ENCODE measurements at places on chromosomes 7 and 10.

DNA sequence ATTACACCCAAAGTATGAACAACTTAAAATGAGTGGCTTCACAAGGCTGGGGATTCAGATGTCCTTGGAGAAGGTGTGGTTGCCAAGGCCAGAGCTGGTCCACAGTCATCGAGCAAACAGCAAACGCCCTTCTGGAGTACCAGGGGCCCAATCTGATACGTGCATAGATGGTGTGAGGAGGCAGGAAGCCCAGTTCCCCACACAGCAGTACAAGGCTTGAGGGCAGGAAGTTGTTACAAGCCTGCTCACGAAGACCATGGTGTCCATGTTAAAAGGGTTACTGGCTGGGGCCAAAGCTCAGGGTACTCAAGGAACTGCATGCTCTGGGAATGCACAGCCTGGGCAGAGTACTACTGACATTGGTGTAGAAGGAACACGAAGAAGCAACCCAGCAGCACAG is 4.6 kb upstream of the ANKRD26 start:
- DNase-seq = no peak

DNA sequence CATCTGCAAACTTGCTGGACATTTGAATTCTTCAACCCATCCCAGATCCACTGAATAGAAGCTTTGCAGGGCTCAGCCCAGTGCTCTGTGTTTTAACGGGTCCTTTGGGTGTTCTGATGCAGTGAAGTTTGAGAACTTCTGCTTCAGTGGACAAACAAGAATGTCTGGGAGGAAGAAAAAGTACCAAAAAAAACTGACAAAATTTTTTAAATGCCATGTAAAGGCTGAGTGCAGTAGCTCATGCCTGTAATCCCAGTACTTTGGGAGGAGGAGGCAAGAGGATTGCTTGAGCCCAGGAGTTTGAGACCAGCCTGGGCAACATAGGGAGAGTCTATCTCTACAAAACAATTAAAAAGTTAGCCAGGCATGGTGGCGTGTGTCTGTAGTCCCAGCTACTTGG is 51.8 kb upstream of the FRMD4A start:
- no peak for DNase-seq

DNA sequence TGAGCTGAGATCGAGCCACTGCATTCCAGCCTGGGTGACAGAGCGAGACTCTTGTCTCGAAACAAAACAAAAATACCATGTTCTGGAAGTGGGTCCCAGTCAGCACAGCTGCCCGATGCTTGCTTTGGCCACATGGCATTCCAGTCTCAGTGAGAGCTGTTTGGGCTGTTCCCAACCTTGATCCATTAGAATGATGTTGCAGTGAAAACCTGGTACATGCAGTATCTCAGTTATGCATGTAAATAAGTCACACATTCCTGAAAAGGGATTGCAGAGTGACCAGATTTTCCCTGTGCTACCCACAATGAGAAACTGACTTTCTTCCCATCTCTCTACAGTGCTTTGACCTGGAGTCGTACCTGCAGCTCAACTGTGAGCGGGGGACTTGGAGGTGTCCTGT is 15.4 kb downstream of the ZMIZ2 start:
- no peak for DNase-seq

- no peak for DNase-seq
Observed at GRCh38 chr7:329691-330281, 39.8 kb downstream of the FOXL3 start.

DNA sequence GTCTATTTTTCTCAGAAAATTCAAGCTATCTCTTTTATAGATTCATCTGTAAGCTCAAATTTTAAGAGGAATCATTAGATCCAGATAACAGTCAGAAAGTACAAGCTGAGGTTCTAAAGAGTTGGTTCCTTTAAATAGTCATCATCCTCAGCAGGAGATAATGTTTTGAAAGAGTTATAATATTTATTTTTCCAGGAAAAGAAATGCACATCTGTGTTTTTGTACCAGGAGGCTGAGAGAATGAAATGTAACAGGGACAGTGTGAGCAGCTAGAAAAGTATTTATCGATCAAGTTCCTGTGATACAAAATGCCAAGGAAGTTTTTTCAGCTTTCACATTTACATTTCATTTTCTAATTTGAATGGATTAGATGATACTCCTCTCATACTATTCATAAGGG is 120.2 kb upstream of the LRRTM3 start:
- no peak for DNase-seq

Measured in activated CD4-positive, alpha-beta T cell treated with anti-CD3 and anti-CD28 coated beads, Interleukin-2, amount 50 U/mL, for 4 hours (primary cell).